ENCODE measurements at places on chromosomes 4 and X.

- H3K4me3 ChIP-seq: no peak overlapping the region
- DNase-seq: no peak
- no peaks in the 10 kb centered on the region for H3K36me3 ChIP-seq
- no peaks in the 10 kb centered on the region for H3K27me3 ChIP-seq
- H3K27ac ChIP-seq: no peak overlapping the region
Measured at GRCh38 chr4:24265989-24266388, 318.4 kb downstream of the DHX15 start.

DNA sequence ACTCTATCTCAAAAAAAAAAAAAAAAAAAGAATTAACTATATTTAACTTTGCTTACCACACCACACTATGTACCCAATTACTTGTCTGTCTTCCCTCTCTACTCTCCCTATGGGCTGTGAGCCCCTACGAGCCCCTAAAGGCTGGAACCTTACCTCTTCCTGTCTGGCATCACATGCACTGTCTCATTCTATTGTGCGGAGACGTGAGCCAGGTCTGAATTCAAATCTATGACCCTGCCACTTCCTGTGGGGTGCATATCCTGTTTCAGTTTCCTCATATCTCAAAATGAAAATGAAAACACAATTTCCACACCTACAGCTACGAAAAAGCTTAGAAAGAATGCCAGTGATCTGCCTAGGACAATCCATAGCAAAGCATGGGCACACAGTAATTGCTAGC lies 42.9 kb upstream of the HS3ST1 start:
- H3K4me1 ChIP-seq: no peaks in the 10 kb centered on the region
- H3K27ac ChIP-seq: no peak overlapping the region
- no peaks in the 10 kb centered on the region for H3K36me3 ChIP-seq
- DNase-seq: no peak
- no peak overlapping the region for H3K4me3 ChIP-seq

DNA sequence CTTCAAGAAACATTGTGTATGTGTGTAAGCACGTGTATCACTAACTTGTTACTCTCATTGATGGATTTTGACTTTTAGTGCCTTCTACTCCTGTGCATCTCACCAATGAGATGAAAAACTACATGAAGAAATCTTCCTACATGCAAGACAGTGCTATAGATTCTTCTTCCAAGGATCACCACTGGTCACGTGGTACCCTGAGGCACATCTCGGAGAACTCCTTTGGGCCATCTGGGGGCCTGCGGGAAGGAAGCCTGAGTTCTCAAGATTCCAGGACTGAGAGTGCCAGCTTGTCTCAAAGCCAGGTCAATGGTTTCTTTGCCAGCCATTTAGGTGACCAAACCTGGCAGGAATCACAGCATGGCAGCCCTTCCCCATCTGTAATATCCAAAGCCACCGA lies 86.5 kb downstream of the SLC10A6 start:
- H3K4me1 ChIP-seq: no peaks in the 10 kb centered on the region
- no peak overlapping the region for H3K27ac ChIP-seq
- H3K4me3 ChIP-seq: no peak overlapping the region
- H3K36me3 ChIP-seq: no peaks in the 10 kb centered on the region

GRCh38 chr4:179989975-179990374 lies 2253.2 kb upstream of the TENM3 start:
- no peak overlapping the region for H3K27ac ChIP-seq
- no peak for DNase-seq
- no peaks in the 10 kb centered on the region for H3K4me1 ChIP-seq
- H3K27me3 ChIP-seq: no peaks in the 10 kb centered on the region

DNA sequence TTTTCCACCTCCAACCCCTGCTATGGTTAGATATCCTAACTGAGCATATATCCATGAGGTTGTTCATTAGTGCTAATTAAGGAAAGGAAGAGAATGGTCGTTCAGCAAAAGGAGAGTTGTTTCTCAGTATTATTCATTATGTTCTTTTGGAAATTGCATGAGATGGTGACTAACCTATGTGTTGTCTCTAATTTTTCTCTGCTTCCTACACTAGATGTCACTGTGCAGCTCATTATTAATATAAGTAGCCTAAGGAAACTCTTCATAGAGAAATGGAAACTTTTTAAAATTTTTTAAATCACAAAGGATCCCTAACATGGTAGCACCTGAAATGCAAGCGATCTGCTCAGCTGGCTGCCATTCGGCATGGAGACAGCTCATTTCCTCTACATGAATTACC lies 67.7 kb upstream of the FAM9A start:
- H3K27ac ChIP-seq: no peak overlapping the region
- no peaks in the 10 kb centered on the region for H3K36me3 ChIP-seq
- H3K27me3 ChIP-seq: no peaks in the 10 kb centered on the region
- no peaks in the 10 kb centered on the region for H3K4me1 ChIP-seq
- DNase-seq: no peak
- no peak overlapping the region for H3K4me3 ChIP-seq

DNA sequence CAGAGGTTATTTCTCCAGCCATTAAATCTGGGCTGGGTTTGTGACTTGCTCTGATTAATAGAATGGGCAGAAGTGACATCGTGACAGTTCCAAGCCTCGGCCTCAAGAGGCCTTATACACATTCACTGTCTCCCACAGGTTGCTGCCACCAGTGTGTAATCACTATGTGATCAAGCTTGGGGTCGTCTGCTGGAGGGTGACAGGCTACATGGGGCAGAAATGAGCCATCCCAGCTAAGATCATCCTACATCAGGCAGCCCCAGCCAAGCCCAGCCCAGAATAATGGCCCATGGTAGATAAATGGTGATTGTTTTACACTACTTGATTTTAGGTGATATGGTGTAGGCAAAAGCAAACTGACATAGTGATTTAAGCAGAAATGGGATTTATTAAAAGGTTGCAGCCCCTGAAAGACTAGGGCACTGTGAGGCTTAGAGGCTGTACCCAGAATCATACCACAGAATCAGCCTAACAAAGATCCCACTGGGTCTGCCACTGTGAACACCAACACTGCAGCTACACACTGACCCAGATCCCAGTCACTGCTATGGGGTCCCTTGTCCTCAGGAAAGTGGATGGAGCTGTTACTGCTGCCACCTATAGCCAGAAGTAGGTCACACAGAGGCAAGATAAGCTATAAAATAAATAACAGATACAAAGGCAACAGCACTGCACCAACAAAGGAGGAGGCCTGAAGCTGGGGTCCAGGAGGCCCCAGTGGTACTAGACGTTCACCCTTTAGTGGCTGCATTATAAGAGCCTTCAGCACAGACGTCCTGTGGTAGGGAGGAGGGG lies 159.6 kb upstream of the RBPJ start:
- H3K36me3 ChIP-seq: no peaks in the 10 kb centered on the region
- H3K4me1 ChIP-seq: no peaks in the 10 kb centered on the region
- no peak overlapping the region for H3K4me3 ChIP-seq
- no peak for DNase-seq
- no peak overlapping the region for H3K27ac ChIP-seq

DNA sequence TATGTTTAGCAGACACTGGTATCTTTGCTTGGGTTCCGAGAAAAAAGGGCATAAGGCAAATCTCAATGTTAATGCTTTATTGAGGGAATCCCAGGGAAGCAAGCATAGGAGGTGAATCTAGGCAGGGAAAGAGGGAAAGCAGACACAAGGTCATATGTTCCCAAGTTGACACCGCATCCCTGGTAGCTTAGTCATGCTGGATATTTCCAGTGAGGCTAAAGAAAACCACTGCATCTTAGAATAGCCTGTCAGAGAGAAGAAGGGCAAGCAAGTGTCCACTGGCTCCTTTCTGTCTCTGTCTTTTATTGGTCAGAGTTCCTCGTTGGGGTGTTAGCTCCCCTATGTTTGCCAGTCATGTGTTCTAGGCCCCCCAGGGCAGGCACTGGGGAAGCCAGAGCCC lies 104.7 kb downstream of the NKX6-1 start:
- no peak overlapping the region for H3K4me3 ChIP-seq
- no peak for DNase-seq
- no peaks in the 10 kb centered on the region for H3K27me3 ChIP-seq

DNA sequence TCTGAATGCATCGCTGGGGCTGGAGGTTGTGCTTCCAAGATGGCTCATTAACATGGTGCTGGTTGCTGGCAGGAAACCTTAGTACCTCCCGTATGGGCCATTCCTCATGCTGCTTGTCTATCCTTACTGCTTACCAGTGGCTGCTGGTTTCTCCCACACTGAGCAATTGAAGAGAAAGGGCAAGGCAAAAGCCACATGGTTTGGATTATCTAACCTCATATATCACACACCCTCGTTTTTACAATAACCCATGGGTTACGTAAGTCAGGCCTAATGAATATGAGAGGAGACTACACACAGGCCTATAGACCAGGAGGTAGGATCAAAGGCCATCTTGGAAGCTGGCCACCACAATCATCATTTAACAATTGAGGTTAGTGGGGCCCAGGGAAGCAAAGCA lies 141.8 kb upstream of the EDNRA start:
- no peak overlapping the region for H3K4me3 ChIP-seq
- no peaks in the 10 kb centered on the region for H3K4me1 ChIP-seq
- no peaks in the 10 kb centered on the region for H3K36me3 ChIP-seq
- H3K27ac ChIP-seq: no peak overlapping the region
- no peaks in the 10 kb centered on the region for H3K27me3 ChIP-seq
- no peak for DNase-seq

- H3K4me1 ChIP-seq: no peaks in the 10 kb centered on the region
- H3K4me3 ChIP-seq: no peak overlapping the region
- no peak overlapping the region for H3K27ac ChIP-seq
- no peaks in the 10 kb centered on the region for H3K36me3 ChIP-seq
Measured at GRCh38 chr4:109589119-109589518, 29.1 kb downstream of the MCUB start.

DNA sequence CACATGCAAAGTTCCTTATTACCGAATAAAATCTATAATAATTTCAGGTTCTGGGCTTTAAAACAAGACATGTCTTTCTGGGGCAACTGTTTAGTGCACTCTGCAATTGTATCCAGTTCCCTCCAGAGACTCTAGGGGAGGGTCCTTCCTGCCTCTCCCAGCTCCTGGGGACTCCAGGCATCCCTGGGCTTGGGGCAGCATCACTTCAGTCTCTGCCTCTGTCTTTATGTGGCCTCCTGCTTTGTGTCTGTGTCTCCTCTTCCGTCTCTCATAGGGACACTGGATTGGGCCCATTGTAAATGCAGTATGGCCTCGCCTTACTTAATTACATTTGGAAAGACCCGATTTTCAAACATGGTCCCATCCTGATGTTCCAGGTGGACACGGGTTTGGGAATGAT lies 10.9 kb upstream of the ASMTL start:
- no peak overlapping the region for H3K4me3 ChIP-seq
- H3K27me3 ChIP-seq: no peaks in the 10 kb centered on the region
- no peaks in the 10 kb centered on the region for H3K4me1 ChIP-seq
- DNase-seq: no peak

GRCh38 chr4:94253036-94253435 lies 45.4 kb downstream of the SMARCAD1 start:
- no peaks in the 10 kb centered on the region for H3K4me1 ChIP-seq
- no peak for DNase-seq
- no peak overlapping the region for H3K27ac ChIP-seq
- peaks cover 12% of the 10 kb centered on the region for H3K36me3 ChIP-seq
- no peaks in the 10 kb centered on the region for H3K27me3 ChIP-seq

DNA sequence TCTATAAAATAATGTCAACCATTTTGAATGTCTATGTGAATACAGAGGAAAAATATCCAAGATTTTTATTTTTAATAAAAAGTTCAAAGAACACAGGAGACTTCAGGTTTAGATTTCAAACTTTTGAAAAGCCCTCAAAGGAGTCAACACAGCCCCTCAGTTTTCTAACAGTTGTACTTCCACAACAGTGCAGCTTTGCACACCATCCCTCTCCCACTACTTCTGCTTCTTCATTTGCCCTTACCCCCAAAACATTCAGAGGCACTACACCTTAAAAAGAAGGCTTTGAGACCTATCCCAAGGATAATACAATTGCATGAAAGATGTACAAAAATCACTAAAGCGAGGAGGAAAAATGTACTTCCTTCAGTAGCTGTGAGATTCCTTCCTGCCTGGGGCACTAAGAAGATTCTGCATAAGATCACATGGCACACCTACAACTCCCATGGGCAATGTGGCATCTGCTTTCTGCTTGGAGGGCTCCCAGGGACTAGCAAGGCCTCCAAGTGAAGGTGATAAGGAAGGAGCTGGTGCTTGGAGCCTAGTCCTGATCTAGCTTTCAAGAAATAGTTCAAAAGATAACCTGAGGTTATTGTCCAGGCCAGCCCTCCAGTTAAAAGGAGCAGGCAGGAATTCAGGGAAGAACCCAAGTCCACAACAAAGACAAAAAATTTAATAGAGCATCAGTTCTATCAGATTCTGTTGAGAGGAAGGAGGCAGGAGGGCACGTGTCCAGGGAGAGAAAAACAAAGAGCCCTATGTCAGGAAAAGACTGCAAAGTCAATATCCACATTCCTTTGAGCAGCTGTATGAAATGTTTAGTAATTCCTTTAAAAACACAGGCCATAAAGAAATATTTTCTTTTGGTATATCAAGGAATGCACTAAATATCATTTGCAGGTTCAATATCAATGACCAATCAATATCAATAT lies 19.1 kb downstream of the ARAP2 start:
- no peak overlapping the region for H3K4me3 ChIP-seq
- no peaks in the 10 kb centered on the region for H3K4me1 ChIP-seq
- no peak for DNase-seq
- H3K27me3 ChIP-seq: no peaks in the 10 kb centered on the region
- no peak overlapping the region for H3K27ac ChIP-seq
- H3K36me3 ChIP-seq: no peaks in the 10 kb centered on the region

DNA sequence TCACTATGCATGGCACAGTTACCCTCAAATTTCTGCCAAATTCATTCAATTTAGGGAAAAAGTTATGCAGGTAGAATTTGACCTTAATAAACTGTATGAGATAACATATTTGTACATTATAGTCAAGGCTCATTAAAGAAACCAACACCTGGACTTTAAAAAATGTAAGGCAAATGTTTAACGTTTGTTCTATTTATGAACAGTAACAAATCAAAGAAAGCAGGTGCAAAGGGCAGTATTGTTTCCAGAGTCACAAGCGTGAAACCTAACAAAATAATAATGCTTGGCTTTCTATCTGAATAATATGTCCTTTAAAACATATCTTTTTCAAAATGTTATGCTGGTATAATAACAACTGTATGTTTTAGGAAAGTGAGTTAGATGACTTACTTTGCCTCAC lies 41.2 kb downstream of the LIN54 start:
- peaks cover 24% of the 10 kb centered on the region for H3K36me3 ChIP-seq
- no peak for DNase-seq
- no peak overlapping the region for H3K4me3 ChIP-seq

- H3K4me1 ChIP-seq: no peaks in the 10 kb centered on the region
- H3K27me3 ChIP-seq: no peaks in the 10 kb centered on the region
- no peak overlapping the region for H3K27ac ChIP-seq
- H3K4me3 ChIP-seq: no peak overlapping the region
- no peaks in the 10 kb centered on the region for H3K36me3 ChIP-seq
Measured at GRCh38 chr4:36328130-36328529, 46.7 kb downstream of the DTHD1 start.

GRCh38 chrX:12042615-12043014 lies 95.7 kb upstream of the FRMPD4 start:
- H3K36me3 ChIP-seq: no peaks in the 10 kb centered on the region
- no peak overlapping the region for H3K4me3 ChIP-seq
- DNase-seq: no peak
- H3K27ac ChIP-seq: no peak overlapping the region

- no peak overlapping the region for H3K27ac ChIP-seq
- no peak overlapping the region for H3K4me3 ChIP-seq
- no peaks in the 10 kb centered on the region for H3K36me3 ChIP-seq
- no peaks in the 10 kb centered on the region for H3K27me3 ChIP-seq
Measured at GRCh38 chr4:169219440-169219839, 51.3 kb downstream of the SH3RF1 start.

GRCh38 chr4:156190615-156191014 lies 236.9 kb upstream of the CTSO start:
- no peak overlapping the region for H3K27ac ChIP-seq
- no peaks in the 10 kb centered on the region for H3K36me3 ChIP-seq
- H3K4me3 ChIP-seq: no peak overlapping the region
- H3K4me1 ChIP-seq: peaks cover 5% of the 10 kb centered on the region
